ENCODE measurements at places on chromosomes 5 and 9.

- no peak for DNase-seq
Observed at GRCh38 chr9:87667164-87667738, 58.7 kb upstream of the CTSL start.

DNA sequence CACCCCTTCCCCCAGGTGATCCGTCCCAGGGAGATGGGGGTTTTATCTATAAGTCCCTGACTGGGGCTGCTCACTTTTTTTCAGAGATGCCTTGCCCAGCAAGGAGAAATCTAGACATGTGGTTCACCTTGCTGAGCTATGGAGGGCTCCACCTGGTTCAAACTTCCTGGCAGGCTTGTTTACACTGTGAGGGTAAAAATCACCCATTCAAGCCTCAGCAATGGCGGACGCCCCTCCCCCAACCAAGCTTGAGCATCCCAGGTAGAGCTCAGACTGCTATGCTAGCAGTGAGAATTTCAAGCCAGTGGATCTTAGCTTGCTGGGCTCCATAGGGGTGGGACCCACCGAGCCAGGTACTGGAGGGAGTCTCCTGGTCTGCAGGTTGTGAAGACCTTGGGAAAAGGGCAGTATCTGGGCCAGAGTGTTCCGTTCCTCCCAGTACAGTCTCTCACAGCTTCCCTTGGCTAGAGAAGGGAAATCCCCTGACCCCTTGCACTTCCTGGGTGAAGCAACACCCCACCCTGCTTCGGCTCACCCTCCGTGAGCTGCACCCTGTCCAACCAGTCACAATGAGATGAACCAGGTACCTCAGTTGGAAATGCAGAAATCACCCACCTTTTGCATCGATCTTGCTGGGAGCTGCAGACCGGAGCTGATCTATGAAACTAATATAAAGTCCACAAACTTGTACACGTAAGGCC, 231.7 kb downstream of the CTNND2 start:
- no peak for DNase-seq

- no peak for DNase-seq
Observed at GRCh38 chr9:26034786-26035185, 356.5 kb upstream of the TUSC1 start.

GRCh38 chr9:6226696-6227095, 11.1 kb downstream of the IL33 start:
- no peak for DNase-seq

DNA sequence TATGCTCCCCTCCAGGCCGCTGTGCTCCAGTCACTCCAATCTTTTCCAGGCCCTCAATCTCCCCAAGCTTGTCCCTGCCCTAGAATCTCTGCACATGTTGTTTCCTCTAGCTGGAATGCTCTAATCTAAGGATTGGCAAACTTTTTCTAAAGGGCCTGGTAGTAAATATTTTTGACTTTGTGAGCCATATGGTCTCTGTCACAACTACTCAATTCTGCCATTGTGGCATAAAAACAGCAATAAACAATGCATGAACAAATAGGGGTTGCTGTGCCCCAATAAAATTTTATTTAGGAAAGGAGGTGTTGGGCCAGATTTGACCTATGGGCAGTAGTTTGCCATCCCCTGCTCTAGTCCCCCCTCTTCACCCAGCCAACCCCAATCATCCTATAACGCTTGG, 150.5 kb upstream of the LRRTM2 start:
- peak; percentile 0 for DNase-seq

All from osteocyte (in vitro differentiated cells).